GM12864 (cell line): ENCODE measurements at places on chromosomes 6 and 20.

DNA sequence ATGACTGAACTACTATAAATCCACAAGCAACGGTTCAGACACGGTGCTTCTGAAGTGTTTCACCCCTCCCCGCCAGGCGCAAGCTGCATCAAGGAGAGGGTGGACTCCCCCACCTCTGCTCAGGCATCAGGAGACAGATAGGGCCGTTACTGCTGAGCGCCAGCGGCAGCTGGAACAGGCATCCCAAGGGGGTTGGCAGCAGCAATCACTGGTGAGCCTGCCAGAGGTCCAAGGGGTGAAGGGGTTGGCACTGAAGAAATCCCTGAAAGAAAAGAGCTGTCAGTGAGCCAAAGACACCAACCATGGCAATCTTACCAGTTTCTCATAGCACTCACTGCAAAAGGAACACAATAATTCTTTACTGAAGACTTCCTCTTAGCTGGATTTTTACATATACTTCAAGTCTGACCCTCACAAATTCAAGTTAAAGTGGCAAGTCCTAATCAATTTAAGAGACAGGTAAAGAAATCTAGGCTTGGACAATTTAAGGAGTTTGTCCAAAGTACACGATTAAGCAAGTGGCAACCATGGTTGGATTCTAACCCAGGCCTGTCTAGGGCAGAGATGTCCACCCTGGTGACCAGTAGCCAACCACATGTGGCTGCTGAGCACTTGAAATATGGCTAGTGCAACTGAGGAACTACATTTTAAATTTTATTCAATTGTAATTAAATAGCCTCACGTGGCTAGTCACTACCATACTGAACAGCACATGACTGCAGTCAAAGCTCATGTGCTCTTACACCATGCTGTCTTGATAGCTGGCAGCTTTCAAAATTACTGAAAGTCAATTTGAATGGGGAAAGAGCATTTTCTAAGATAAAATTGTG, 21.7 kb upstream of the TBC1D20 start:
- DNase-seq = no peak

GRCh38 chr20:14609328-14610221, 272.2 kb upstream of the FLRT3 start:
- DNase-seq = no peak

DNA sequence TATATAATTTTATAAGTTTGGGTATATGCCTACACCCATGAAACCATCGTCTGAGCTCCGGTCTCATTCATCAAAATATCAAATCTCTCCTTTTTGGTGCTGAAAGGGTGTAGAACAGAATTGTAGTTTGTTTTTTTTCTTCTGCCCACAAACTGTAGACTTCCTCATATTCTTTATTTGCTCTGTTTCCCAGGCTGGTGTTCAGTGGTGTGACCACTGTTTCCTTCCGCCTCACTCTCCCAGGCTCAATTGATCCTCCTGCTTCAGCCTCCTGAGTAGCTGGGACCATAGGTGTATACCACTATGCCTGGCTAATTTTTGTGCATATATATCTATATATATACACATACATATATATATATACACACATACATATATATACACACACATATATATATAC, 139.6 kb upstream of the HCRTR2 start:
- DNase-seq = no peak

GRCh38 chr6:56101141-56101553, 146.2 kb downstream of the COL21A1 start:
- DNase-seq = no peak

DNA sequence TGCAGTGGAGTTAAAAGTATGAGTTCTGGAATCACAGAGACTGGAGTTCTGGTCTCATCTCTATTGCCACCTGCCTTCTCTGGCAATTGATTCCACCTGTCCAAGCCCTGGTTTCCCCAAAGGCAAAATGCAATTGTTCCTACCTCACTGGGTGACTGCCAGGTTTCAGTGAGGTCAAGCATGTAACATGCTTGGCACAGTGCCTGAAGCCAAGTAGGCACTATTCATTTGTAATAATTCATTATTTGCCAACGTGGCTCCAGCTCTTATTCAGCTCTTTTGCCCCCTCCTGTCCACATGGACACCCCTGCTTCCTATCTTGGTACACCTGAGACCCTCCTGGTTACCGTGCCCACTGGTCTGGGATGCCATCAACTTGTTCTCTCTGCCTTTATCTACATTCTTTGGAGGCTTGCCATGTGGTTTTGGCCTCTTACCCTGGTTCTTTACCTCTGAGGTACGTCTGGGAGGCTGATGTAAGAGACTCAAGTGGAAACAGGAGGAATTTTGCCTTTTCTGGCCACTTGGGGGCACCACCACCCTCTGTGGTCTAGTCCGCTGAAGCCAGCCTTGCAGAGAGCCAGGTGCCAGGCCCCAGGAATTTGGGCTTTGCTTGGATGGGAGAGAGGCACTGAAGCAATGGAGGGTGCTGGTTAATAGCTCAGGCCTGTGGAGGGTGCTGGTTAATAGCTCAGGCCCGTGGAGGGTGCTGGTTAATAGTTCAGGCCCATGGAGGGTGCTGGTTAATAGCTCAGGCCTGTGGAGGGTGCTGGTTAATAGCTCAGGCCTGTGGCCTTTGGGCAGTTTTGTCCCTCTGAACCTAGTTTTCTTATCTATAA, 1.7 kb downstream of the KCNK15 start:
- no peak for DNase-seq

DNA sequence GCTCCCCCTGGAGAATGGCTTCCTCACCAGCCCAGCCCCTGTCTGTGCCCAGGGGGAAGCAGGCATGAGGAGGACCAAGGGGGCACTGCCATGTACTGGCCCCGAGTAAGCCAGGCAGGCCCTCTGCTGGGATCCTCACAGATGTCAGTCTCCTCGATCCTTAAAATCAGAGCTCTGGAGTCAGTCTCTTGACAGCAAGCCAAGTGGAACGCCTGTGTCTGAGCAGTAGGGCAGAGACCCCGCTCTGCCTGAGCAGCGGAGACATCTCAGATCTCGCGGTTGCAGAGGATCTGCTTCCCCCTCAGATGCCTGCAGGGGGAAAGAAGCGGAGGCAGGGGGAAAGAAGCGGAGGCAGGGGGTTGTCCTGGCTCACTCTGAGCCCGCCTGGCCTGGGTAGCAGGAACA, 92.6 kb downstream of the SNX5 start:
- DNase-seq = no peak

DNA sequence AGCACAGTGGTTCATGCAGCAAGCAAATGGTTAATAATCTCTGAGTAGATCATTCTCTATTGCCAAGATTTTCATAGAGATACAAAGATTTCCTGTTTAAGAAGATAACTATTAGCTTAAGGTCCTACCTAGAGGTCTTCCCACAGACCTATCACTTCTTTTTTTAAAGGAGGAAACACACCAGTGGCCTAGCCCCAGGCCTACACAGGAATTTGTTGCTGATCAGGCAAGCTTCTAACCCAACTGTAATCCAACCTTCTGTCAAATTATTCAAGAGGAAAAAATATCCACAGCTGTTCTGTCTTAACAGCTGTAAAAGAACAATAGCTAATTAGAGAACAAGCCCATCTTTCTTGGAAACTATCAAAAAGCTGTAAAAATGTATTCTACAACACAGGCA, 332.8 kb downstream of the BTBD9 start:
- DNase-seq = no peak

DNA sequence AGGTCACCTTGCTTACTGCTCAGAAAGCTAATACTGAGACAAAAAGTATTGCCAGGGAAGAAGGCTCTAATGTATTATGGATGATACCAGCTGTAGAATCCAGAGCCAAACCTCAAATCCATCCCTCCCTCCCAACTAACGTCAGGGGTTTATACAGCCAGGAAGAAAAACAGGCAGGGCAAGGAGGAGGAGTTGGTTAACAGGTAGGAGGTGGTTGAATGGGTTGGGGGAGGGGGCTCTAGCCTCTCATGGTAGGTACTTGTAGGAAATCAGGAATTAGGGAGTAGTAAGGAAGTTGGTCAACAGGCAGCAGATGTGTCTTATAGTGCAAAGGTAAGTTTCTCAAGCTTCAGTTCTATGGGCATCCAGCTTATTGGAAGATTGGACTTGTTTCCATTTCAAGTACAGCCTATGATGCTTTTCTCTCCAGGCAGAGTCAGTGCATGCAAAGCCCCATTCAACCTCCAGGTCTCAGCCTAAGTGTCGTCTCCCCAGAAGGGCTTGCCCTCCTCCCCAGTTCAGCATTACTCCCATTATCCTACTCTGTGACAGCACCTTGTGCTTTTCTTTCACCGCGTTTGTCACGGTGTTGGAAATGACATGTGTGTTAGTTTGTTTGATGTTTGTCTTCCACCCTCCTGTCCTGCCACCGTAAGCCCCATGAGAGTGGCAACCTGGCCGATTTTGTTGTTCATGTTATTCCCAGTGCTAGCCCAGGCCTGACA, 38.1 kb downstream of the PNLDC1 start:
- DNase-seq = no peak

DNA sequence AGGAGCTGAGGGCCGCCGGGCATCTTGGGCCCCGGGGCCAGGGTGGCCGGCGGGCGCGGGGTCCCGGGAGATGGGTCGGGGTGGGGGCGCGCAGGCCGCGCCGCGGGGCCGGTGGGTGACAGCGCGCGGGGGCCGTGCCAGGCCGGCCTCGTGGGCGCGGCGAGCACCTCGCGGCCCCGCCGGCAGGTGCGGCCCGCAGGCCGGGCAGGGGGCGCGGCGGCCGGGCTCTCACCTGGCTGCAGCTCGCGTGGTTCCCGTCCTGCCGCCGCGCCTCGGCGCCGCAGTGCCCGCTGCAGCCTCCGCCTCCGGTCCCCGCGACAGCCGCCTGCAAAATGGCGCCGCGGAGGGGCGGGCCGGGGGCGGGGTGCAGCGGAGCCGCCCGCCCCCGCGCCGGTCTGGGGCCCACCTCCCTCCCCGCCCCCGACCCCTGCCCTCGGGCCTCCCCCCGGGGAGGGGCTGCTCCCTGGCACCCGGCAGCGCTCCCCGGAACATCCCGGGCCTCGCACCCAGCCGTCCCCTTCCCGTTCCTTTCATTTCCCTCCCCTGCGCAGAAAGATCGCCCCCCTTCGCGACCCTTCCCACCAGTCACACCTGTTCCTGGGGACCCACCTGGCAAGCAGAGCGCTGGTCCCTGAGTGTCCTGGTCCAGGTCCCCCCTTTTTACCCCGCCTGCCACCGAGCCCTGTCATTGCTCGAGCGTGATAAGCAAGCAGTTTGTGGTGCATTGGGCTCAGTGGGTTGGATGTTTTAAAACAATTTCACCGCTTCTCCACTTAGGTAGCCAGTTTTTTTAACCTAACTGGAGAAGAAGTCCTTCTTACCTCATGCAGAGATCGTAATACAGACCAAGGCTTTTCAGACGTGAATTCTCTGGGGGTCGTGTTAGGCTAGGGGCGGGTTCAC, at the start of gene SLC23A2:
Gene SLC23A2, minus strand, starts transcription at position 337 of the 903 bp plus-strand sequence. CDS start 68,948 bp downstream, outside the sequence.
- DNase-seq = no peak

DNA sequence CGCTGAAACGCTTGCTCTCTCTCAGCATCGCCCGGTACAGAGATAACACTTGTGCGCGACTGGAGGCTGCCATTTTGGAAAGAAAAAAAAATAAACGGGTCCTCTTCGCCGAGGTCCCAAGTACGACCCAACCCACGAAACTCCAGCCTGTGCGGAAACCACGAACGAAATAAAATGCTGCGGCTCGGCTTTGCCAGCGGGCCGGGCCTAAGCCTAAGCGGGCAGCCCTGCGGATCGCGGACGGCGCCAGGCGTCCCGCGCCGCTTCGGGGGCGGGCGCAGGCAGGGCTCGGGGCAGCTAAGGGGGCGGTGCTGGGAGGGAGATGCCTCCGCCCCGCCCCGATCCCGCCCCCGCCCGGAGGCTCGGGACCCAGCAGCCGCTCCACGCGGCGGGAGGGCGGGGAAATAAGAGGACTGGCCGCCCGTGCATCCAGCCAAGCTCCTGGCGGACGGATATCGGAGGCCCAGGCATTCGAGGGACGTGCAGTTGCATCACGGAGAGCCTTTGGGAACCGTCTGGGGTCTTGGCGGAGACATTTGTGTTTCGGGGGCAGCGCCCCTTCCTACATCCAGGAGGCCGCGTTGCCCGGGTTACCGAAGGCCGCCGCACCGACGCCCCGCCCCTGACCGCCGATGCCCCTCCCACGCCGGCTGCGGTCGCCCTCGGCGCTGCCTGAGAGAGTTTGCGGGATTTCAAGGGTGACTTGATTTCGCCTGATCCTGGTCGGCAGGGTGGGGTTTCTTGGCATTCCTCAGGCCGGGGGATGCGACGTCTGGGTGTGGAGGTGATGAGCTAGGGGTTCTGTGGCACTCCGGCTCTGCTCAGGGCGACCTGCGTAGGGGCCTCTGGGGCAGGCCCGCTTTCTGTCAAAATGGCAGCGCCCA, at the start of the genes FARS2 and LYRM4:
Gene FARS2, plus strand, starts transcription at position 853 of the 884 bp plus-strand sequence.
Gene LYRM4, minus strand, starts transcription at position 290 of the 884 bp plus-strand sequence. Its CDS starts 217 bp downstream, at position 73.
- DNase-seq = peak; percentile 53

GRCh38 chr20:32538526-32538939, 46.6 kb downstream of the NOL4L start:
- DNase-seq = no peak

GRCh38 chr6:135093578-135093977, 39.0 kb upstream of the HBS1L start:
- no peak for DNase-seq

- no peak for DNase-seq
These were observed 123.4 kb upstream of the AFDN start for GRCh38 chr6:167703347-167703746.

DNA sequence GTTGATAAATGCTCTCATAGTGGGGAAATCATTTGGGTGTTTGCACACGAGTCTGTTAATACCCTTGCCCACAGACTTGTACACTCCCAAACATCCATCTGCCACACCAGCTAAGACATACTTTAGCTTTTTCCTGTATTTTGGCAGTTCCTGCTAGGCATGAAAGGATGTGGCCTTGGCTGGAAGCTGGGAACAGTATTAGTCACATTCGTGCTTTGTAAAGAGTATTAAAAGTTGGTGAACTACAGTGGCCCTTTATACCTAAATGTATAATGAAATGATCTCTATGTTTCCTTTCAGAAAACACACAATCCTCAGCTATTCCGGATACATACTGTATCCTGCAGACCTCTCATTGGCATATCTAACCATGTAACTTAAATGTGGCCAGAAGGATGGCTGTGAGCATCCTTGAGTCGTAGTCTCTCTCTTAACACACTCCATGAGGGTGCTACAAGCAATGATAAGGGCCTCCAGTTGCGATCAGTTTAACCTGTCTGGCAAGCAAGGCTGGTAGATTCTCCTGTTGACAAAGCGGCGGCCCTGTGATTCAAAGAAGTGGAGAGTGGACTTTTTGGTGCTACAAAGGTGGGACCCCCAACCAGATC, 1.5 kb downstream of the LEMD2 start:
- no peak for DNase-seq

GRCh38 chr20:4812641-4813075, 90.9 kb downstream of the PRND start:
- no peak for DNase-seq

GRCh38 chr6:101001012-101001411, 119.9 kb upstream of the ASCC3 start:
- DNase-seq = no peak

- DNase-seq = no peak
These were observed 202.2 kb upstream of the PCSK2 start for GRCh38 chr20:17024513-17025119.
